Peyer's patch (tissue), 4 donors: ENCODE measurements at places on chromosomes 2 and 18. TPM values are rescaled to one million over a fixed set of nuclear protein-coding genes. Genes with fewer than 3 reads are reported as not detected.

GRCh38 chr2:11942178-11942569, 195.7 kb downstream of the LPIN1 start:
- H3K4me1 ChIP-seq = no peaks in the 10 kb centered on the region
- no peaks in the 10 kb centered on the region for H3K27me3 ChIP-seq
- H3K27ac ChIP-seq = no peak overlapping the region
- no peaks in the 10 kb centered on the region for H3K36me3 ChIP-seq
- no peak overlapping the region for H3K4me3 ChIP-seq

GRCh38 chr18:49491534-49491856, 4.5 kb upstream of the C18orf32 start:
- peaks cover 4% of the 10 kb centered on the region for H3K4me1 ChIP-seq
- H3K27me3 ChIP-seq = no peaks in the 10 kb centered on the region
- no peaks in the 10 kb centered on the region for H3K36me3 ChIP-seq
- no peak for DNase-seq

- DNase-seq = no peak
- no peaks in the 10 kb centered on the region for H3K36me3 ChIP-seq
- H3K27ac ChIP-seq = no peak overlapping the region
- H3K27me3 ChIP-seq = no peaks in the 10 kb centered on the region
- no peaks in the 10 kb centered on the region for H3K4me1 ChIP-seq
Observed at GRCh38 chr2:8538531-8538930, 143.3 kb upstream of the ID2 start.

DNA sequence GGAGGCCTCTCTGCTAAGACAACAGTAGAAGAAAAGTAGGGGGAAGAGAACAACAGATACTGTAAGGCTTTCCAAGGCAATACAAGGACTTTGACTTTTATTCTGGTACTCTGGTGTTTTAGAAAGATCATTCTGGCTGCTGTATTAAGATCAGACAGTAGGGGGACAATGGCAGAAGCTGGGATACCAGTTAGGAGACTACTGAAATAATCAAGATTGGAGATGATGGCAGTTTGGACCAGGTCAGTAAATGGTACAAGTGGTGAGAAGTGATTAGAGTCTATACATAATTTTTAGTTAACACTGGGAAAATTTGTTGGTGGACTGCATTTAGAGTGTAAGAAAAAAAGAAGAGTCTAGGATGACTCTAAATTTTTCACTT, 139.7 kb downstream of the ROCK1 start:
- no peaks in the 10 kb centered on the region for H3K27me3 ChIP-seq
- H3K27ac ChIP-seq = no peak overlapping the region
- H3K4me1 ChIP-seq = no peaks in the 10 kb centered on the region
- no peak overlapping the region for H3K4me3 ChIP-seq

DNA sequence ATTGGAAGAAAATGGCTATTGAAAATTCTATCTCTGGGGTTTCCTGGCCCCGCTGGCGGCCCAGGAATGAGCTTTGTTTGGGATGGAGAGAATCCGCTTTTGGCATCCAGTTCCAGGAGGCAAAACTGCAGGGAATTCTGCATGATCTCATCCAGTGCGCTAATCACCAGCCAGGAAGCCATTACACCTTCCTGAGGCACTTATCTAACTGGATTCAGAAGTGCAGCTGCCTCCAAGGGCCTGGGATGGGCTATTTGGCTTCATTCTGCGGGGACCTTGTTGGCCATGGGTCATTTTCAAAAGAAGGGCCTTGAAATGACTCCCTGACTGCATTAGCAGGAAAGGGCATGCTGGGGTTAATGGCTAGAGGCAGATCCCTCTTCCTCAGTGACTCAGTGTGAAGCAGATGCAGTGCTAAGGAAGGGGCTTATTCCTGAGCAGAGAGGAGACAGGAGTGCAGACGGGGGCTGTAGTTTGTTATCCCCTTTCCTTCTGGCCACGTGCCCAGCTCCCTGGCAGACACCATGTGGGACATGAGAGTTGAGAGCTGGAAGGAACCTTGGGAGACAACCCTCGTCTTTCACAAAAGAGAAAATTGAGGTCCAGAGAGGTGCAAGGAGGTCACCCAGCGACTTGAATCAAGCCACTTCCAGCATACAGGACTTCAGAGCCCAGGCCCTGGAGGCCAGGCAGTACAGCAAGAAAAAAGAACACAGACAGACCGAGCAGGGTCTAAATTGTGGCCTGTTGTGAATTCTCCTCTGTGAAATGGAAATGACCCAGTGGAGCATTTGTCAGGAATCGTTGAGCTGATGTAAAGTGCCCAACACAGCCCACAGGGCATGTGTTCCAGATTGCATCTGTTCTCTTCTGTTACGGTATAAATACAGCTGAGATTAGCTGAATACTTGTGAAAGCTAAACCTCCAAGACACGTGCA, 161.8 kb downstream of the PRKCE start:
- H3K4me1 ChIP-seq = no peaks in the 10 kb centered on the region
- H3K4me3 ChIP-seq = no peak overlapping the region
- DNase-seq = no peak
- H3K27me3 ChIP-seq = no peaks in the 10 kb centered on the region

DNA sequence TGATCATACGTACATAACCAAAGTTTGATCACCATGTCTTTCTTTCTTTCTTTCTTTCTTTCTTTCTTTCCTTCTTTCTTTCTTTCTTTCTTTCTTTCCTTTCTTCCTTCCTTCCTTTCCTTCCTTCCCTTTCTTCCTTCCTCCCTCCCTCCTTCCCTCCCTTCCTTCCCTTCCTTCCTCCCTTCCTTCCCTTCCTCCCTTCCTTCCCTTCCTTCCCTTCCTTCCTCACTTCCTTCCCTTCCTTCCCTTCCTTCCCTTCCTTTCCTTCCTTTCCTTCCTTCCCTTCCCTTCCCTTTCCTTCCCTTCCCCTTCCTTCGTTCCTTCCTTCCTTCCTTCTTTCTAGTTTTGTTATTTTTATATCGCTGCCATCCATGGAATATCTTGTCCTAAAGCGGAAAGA, 406.7 kb upstream of the DDX18 start:
- no peak for DNase-seq
- H3K36me3 ChIP-seq = no peaks in the 10 kb centered on the region
- no peaks in the 10 kb centered on the region for H3K4me1 ChIP-seq
- no peaks in the 10 kb centered on the region for H3K27me3 ChIP-seq

GRCh38 chr2:175807031-175807873, 194.8 kb downstream of the LNPK start:
- H3K4me3 ChIP-seq = no peak overlapping the region
- H3K4me1 ChIP-seq = no peaks in the 10 kb centered on the region
- no peaks in the 10 kb centered on the region for H3K27me3 ChIP-seq
- no peak overlapping the region for H3K27ac ChIP-seq
- H3K36me3 ChIP-seq = no peaks in the 10 kb centered on the region
- no peak for DNase-seq

DNA sequence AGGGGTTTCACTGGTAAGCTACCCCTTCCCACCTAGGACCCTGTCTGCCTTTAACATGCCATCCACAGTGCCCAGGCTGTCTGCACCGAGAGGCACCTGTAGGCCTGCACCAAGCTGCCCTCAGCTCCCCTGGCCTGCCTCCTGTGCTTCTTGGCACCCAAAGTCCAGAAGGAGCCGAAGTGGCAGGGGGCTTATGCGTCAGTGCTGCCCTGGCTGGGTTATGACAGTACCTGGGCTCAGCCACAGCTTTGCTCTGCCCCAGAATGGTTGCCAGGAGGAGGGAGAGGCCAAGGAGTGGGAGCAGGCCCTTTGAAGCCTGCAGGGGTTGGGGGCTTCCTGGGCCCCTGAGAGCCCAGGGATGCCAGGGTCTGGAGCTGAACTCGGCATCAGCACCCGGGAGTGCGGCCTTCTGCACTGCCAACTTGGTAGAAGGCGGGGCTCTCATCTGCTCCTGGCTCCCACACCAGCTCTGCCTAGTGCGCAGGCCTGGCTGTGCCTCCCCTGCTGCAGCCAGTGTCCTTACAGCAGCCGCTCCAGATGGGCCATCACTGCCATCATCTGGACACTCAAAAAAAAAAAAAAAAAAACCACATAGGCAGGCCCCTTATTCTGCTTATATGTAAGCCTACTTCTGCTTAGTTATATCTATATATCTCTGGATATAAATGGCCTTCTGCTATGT, 155.4 kb downstream of the THSD7B start:
- H3K36me3 ChIP-seq = no peaks in the 10 kb centered on the region
- no peaks in the 10 kb centered on the region for H3K4me1 ChIP-seq
- no peak overlapping the region for H3K4me3 ChIP-seq
- H3K27me3 ChIP-seq = no peaks in the 10 kb centered on the region

DNA sequence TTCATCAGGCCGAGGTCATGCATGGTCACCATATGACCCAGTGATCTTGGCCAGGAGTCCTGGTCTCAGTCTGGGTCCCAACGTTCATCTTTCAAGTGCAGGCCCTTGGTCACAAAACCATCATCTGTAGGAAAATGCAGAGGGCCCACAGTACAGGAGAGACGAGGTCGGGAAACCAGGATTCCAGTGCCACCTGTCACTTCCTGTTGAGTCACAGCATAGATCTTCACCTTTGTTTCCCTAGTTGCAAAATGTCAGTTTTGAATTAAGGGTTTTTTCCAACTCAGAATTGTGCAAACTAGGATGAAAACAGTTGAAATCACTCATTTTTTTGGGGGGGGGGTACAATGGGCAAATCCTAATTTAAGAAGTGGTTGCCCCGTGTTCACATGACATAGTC, 162.2 kb downstream of the INSIG2 start:
- H3K4me1 ChIP-seq = no peaks in the 10 kb centered on the region
- no peaks in the 10 kb centered on the region for H3K36me3 ChIP-seq
- no peaks in the 10 kb centered on the region for H3K27me3 ChIP-seq
- H3K4me3 ChIP-seq = no peak overlapping the region

- no peaks in the 10 kb centered on the region for H3K27me3 ChIP-seq
- no peak overlapping the region for H3K27ac ChIP-seq
- no peaks in the 10 kb centered on the region for H3K4me1 ChIP-seq
- H3K4me3 ChIP-seq = no peak overlapping the region
- DNase-seq = no peak
- H3K36me3 ChIP-seq = no peaks in the 10 kb centered on the region
Observed at GRCh38 chr2:80329491-80329890, 24.9 kb upstream of the LRRTM1 start.

GRCh38 chr2:119180892-119181291, 22.3 kb upstream of the C1QL2 start:
- no peak for DNase-seq
- H3K27me3 ChIP-seq = no peaks in the 10 kb centered on the region
- H3K27ac ChIP-seq = no peak overlapping the region
- no peaks in the 10 kb centered on the region for H3K36me3 ChIP-seq
- H3K4me1 ChIP-seq = no peaks in the 10 kb centered on the region
- no peak overlapping the region for H3K4me3 ChIP-seq

- no peaks in the 10 kb centered on the region for H3K27me3 ChIP-seq
- no peaks in the 10 kb centered on the region for H3K4me1 ChIP-seq
- no peaks in the 10 kb centered on the region for H3K36me3 ChIP-seq
- peak overlapping the region; percentile 46 for H3K4me3 ChIP-seq
Observed at GRCh38 chr2:105144152-105144940, 97.2 kb upstream of the GPR45 start.

- no peaks in the 10 kb centered on the region for H3K4me1 ChIP-seq
- H3K27ac ChIP-seq = no peak overlapping the region
- H3K36me3 ChIP-seq = no peaks in the 10 kb centered on the region
- H3K4me3 ChIP-seq = no peak overlapping the region
Observed at GRCh38 chr18:24727685-24728084, 267.2 kb downstream of the HRH4 start.

DNA sequence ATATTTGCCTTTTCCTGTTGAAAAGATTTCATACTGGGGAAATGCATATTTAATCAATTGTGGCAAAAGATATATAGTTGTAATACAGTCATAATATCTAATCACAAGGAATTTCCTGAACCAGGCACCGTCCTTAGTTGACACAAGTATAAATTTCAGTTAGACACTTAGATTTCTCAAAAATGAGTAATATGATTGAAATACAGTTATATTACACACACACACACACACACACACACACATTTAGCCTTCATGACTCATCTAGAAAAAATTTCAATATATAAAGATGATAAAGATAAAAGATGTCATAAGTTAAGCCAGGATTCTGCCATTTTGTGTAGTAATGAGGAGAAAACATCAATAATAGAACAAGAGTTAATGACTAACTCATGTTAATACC, 258.4 kb upstream of the ZNF804A start:
- no peaks in the 10 kb centered on the region for H3K4me1 ChIP-seq
- no peak for DNase-seq
- no peak overlapping the region for H3K27ac ChIP-seq
- H3K36me3 ChIP-seq = no peaks in the 10 kb centered on the region
- no peaks in the 10 kb centered on the region for H3K27me3 ChIP-seq

DNA sequence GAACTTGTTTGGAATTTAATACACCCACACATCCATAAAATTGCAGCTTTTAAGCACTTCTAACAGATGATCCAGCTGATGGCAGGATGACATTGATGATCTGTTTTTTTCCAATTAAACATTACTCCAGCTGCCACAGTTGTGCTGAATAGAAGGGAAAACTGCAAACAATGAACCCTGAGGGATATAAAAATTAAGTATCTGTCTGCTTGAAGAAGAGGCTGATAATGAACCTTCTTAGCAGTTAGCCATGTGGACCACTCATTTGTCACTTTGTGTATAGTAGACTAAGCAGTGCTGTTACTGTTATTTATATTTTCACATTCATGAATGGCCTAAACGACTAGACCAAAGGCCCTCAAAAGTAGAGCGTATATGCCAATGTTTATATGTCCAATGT, 1201.0 kb upstream of the LRRTM1 start:
- H3K27me3 ChIP-seq = no peaks in the 10 kb centered on the region
- DNase-seq = no peak
- H3K36me3 ChIP-seq = no peaks in the 10 kb centered on the region
- no peak overlapping the region for H3K4me3 ChIP-seq
- H3K27ac ChIP-seq = no peak overlapping the region

SPEG gene
- 3.2 TPM for total RNA-seq

PJVK gene
- total RNA-seq = 3.1 TPM

DLX1 gene
- total RNA-seq = not detected

LMAN2L gene
- 12.5 TPM for total RNA-seq

TDRD15 gene
- not detected for total RNA-seq
